Vagina (tissue), 2 donors: ENCODE measurements at places on chromosomes 13 and 19.

- DNase-seq = no peak
Measured at GRCh38 chr13:30266756-30267155, 40.6 kb downstream of the KATNAL1 start.

- DNase-seq = no peak
Measured at GRCh38 chr13:82962397-82962796, 919.9 kb downstream of the SLITRK1 start.

GRCh38 chr19:3575260-3575741 is 2.6 kb downstream of the HMG20B start:
- DNase-seq = no peak

- DNase-seq = peak; percentile 84
Measured at GRCh38 chr13:99385940-99386339, 78.7 kb upstream of the GPR183 start.

- DNase-seq = no peak
Measured at GRCh38 chr13:46575818-46576221, 22.9 kb downstream of the LRCH1 start.

- no peak for DNase-seq
Measured at GRCh38 chr13:21405309-21405708, 53.8 kb downstream of the ZDHHC20 start.
